ENCODE measurements at places on chromosomes 2 and 18.

- no peak for DNase-seq
Measured at GRCh38 chr18:62018034-62018758, 125.4 kb upstream of the RNF152 start.

DNA sequence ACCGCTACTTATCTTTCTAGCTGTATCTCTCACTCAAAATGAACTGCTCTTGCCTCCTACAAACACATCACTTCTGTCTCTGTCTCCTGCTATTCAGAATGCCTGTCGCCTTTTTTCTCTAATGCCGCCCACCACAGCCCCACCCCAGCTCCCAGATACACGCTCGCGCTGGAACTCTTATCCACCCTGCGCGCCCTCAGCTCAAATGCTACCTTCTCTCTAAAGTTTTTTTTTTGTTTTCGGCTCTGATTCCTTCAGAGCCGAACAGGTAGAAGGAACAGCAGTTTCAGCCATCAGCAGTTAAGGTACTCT is 3.9 kb upstream of the SOS1 start:
- no peak for DNase-seq

- DNase-seq: no peak
Measured at GRCh38 chr2:8049851-8050571, 631.8 kb upstream of the ID2 start.

GRCh38 chr2:229780856-229781773 is 66.8 kb upstream of the DNER start:
- DNase-seq: no peak

- peak; percentile 17 for DNase-seq
Measured at GRCh38 chr2:45210462-45211195, 201.4 kb upstream of the SIX2 start.

DNA sequence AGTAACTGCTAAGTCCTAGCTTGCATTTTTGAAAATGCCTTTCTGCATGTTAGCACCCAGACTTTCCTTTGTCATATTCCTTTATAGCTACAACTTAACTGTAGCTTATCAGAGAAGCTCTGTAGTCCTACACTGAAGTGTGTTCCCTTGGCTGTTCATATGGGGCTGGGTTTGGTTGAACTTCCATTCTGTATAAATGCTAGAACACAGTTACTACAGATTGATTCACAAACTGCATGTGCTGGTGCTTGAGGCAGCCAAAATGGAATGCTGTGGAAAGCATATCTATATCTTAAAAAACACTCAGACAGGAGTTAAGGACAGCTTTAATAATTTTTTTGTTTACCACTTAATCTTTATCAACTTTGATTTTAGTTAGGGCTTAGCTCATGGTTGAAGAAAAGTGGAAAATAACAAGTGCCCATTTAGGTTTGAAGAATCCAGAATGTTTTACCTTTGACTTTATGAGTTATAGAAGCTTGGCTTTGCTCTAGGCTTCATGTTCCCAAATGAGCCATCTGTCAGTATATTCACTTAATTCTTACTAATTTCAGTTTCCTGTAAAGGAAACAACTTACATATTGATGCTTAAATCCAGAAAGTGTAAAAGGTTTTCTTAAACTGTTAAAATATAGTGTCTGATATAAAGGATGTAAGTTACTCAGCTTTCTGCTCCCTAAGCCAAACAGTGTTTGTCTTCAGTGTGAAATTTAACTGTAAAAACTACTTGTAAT is 148.9 kb downstream of the AGPS start:
- DNase-seq: no peak

DNA sequence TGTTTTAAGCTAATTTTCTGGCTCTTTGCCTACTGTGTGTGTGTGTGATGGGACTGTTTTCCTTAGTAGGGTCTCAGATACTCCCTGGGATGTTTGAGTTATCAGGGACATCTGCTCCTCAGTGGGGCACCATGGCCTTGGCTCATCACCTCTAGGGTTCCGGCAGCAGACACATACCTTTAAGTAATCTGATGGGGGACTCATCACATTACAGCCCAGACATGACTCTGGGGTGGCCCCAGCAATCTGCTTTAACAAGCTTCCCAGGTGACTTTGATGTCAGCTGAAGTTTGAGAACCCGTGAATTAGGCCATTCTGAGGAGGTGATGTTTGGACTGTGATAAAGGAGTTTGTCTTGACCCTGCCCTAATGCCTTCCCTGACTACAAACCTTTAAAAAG is 38.8 kb downstream of the DDX18 start:
- no peak for DNase-seq

GRCh38 chr2:226802573-226802972 is 3.0 kb upstream of the IRS1 start:
- DNase-seq: no peak

DNA sequence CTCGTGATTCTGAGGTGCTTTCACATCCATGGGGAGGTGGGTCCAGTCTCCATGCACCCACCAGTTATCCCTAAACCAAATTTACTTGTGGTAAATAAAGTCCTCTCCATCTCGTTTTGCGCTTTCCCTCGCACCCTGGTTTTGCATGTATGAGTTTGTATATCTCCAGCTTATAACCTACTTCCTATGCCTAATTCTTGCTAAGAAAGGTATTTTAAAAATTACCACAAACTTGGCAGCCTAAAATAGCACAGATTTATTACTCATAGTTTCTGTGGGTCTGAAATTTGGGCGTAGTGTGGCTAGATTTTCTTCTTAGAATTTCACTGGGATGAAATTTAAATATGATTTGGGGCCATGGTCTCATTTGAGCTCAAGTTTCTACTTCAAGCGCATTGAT is 511.5 kb downstream of the NYAP2 start:
- no peak for DNase-seq

- no peak for DNase-seq
Measured at GRCh38 chr2:45794134-45794617, 142.7 kb downstream of the PRKCE start.

GRCh38 chr2:166831930-166832329 is 56.4 kb upstream of the XIRP2 start:
- no peak for DNase-seq

DNA sequence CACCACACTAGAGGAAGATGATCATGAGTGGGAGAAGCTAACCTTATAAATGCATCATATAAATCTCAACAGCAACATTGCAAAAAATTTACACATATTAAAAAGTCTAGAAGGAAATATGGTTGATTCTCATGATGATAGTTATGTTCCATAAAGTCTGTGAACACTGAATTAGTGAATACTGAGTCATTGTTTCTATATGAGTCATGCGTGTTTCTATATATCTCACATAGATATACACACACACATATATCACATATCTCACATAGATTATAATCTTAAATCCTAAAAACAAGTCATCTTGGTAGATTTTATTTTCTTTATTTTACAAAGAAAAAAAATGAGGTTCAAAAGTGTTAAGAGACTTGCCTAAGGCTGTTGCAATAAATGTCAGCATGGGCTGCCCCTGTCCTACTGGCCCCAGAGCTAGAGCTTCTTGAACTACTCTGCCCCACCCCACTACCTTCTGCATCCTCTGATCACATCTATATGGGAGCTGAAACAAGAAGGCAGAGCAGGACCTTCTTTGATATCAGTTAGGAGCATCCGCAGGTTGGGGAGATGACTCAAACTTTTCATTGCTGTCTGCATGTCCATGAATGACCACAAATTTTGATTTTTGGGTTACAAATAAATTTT is 81.8 kb upstream of the ADAM23 start:
- DNase-seq: no peak

DNA sequence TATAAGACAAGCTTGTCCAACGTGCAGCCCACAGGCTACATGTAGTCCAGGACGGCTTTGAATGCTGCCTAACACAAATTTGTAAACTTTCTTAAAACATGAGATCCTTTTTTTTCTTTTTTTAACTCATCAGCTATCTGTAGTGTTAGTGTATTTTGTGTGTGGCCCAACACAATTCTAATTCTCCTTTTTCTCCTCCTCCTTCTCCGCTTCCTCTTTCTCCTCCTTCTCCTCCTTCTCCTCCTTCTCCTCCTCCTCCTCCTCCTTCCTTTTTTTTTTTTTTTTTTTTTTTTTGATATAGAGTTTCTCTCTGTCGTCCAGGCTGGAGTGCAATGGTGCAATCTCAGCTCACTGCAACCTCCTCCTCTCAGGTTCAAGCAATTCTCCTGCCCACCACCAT is 39.3 kb upstream of the GTF2A1L start:
- DNase-seq: no peak

- DNase-seq: no peak
Measured at GRCh38 chr2:143588746-143589145, 459.5 kb downstream of the ARHGAP15 start.

DNA sequence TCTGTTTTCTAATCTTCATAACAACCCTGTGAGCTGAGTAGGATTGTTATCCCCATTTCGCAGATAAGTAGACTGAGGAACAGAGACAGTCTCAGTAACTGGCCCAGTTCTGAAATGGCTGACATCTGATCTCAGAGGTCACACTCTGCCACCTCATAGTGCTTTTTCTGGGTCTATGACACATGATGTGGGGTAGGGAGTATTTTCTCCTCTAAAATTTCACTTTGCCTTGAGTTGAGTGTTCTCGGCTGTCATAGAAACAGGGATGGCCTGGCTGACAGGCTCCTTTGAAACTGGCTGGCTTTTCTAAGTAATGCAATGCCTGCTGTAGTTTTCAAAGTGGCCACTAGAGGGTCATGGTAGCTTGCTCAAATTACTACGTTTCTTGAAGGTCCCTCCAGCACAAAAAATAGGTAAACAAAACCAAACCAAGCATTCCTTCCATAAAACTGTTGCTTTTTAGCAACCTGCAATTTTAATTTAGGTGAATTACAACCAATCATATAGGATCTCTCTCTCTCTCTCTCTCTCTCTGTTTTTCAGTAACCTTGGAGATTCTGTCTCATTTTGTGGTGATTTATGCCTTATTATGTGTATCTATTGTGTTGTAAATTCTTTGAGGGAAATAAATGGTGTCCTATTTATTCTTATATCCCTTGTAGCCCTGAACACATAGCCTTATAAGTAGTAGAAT is 84.2 kb upstream of the TTN start:
- DNase-seq: peak; percentile 78

GRCh38 chr2:30361751-30362394 is 85.2 kb upstream of the LCLAT1 start:
- DNase-seq: no peak

- no peak for DNase-seq
Measured at GRCh38 chr2:209476367-209477208, 52.7 kb downstream of the MAP2 start.

DNA sequence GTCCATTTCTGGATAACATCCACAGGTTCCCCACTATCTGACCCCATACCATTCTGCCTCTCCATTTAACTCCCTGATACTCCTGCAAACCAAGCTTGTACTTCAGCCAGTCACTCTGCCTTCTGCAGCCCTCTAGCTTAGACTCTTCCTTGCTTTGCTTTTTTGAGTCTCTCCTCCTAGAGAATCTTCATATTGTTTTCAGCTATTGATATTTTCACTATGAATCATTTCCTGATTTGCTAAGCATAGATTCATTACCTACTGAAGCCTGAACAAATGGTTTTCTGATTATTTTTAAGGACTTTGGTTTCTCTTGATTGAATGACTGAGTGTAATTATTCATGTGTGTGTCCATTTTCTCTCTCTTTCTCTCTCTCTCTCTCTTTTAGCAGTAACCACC is 2102.3 kb upstream of the CELF4 start:
- DNase-seq: no peak

DNA sequence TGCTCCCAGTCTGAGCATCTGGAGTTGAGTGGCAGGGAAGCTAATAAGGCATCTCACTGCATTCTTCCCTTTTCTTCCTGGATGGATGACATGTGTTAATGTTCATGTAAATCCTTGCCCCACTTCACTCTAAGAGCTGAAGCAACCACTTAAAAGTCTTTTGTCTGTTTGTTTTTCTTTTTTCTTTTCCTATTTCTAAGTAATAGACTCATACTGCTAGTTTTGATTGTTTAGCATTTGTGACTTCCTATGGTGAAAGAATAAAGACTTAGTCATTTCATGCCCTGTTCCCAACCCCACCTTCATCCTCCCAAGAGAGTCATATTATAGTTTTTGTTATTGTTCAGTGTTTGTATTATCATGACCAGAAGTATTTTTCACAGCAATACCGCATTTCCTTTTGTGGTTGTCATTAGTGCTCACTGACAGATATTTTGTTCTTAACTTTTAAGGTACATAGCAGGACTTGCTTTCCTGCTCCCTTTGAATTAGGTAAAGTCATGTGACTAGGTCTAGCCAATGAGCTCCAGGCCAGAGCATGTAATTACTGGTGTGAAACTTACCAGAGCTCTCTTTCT is 18.1 kb upstream of the SPP2 start:
- DNase-seq: no peak

- no peak for DNase-seq
Measured at GRCh38 chr2:239289545-239289944, 111.3 kb downstream of the HDAC4 start.
